Right ventricle myocardium inferior (tissue), 1 donor: ENCODE measurements at places on chromosomes 4 and X. TPM values are rescaled to one million over a fixed set of nuclear protein-coding genes. Genes with fewer than 3 reads are reported as not detected.

DNA sequence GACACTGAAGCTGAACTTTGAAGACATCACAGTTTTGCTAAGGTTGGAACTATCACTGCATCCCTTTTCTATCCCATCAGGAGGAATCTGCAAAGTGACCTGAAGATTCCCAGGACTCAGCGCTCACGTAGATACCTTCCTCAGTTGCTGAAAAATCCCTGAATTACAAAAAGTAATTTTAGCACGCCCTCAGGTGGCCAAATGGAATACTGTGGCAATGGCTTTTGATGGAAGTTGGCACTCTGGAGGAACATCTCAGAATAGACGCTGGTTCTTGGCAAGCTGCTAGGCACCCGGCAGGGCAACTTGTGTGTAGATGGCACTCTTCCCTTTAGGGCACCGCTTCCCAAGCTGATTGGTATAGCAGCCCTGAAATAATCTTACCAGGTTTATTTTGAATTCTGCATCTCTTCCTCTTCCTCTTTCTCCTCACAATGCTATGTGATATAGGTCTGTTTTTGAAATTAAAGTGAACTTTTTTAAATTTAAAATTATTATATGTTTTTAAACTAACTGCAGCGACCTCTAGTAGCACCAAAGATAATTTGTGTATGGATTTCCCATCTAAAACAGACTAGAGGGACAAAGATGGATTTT is 16.3 kb upstream of the ESX1 start:
- no peak for DNase-seq

DNA sequence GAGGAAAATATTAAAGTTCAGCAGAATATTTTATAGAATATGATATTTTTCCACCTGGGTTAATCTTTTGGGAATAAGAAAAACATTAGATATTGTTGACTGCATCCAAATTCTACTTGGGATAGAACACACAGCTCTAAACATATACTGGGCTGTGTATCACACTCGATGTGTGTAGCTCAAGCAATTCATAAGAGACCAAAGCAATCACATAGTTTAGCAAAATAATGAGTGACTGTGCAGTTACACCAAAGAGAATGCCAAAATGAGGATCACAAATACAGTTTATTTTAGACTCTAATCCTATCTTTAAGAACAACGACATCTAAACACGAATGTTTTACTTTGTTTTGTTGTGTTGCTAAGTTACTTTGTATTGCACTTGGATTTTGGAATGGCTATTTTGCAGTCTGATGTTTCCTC is 101.2 kb downstream of the CBR4 start:
- DNase-seq: no peak

Gene SLC35A2
- 11.6 TPM for total RNA-seq

DNA sequence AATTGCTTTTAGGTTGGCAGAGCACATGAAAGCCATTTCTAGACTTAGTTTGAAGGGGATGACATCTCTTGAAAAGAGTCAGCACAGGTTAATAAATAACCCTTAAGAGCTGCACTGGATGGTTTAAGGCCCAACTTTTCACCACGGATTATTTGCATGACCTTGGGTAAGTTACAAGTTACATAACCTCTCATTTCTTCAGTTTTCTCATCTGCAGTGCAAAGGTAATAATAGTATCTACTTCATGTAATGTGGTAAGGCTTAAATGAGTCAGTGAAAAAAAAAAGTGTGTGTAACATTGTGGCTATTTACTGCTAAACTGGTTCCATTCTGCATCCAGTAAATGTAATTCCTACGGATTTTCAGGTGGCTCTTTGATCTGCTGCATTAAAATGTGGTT is 715.8 kb downstream of the CCSER1 start:
- no peak for DNase-seq

GRCh38 chrX:66632981-66633380 is 5.9 kb downstream of the EDA2R start:
- DNase-seq: no peak

GRCh38 chr4:153890761-153891160 is 101.9 kb upstream of the SFRP2 start:
- DNase-seq: no peak

- no peak for DNase-seq
Measured at GRCh38 chr4:89410687-89411086, 103.1 kb upstream of the GPRIN3 start.

DNA sequence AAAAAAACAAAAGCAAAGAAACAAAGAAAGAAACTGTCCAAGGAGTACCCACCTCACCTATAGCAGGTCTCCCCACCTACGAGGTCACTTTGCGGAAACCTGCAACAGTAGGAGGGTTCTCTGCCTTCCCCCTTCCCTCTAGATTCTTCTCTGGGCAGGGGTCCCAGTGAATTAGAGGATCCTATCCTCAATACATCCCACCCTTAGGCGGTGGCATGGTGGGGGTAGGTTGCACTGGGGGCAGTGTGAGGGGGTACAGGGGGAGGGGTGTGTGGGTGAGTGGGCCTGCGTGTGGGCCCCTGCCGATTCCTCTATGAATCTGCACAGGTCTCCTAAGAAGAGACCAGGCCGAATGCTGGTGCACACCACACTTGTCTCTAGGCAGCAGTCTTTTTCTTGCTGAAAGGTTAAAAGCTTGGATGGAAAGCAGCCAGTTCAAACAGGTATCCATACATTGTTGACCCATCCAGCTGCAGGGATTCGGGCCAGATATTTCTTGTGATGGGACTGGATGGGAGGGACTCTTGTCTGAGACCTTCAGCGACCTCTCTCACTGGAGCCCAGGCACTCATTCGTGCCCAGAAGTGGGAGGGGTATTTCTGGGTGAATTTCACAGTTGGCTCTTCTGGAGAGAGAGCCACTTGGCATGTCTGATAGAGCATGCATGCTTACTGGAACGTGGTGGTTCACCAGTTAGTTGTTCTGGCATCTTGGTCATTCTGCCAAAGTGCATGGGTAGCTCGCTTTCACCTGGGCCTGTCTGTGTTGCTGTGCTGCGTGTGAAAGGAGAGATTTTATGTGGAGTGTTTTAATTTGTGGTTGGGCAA is 65.6 kb downstream of the NBDY start:
- DNase-seq: no peak

Gene PDGFC
- total RNA-seq: 12.6 TPM

DNA sequence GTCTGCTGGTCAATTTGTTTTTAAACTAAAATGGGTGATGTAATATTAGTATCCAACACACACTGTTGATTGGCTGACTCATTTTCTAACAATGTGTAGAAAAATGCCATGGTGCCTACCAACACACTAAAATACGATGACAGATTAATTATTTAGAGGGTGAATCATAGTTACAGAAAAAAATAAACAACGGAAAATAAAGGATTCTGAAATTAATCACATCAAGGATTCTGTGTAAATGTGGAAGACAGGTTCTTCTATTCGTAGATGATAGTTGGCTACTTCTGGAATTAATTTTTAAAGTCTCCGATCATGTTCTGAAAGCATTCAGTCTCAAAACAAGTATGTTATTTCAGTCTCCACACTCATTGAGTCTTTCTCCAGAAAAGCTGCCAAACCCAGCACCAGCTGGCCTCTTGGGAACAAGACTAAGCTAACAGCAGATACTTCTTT is 8.2 kb upstream of the IQCM start:
- no peak for DNase-seq

DNA sequence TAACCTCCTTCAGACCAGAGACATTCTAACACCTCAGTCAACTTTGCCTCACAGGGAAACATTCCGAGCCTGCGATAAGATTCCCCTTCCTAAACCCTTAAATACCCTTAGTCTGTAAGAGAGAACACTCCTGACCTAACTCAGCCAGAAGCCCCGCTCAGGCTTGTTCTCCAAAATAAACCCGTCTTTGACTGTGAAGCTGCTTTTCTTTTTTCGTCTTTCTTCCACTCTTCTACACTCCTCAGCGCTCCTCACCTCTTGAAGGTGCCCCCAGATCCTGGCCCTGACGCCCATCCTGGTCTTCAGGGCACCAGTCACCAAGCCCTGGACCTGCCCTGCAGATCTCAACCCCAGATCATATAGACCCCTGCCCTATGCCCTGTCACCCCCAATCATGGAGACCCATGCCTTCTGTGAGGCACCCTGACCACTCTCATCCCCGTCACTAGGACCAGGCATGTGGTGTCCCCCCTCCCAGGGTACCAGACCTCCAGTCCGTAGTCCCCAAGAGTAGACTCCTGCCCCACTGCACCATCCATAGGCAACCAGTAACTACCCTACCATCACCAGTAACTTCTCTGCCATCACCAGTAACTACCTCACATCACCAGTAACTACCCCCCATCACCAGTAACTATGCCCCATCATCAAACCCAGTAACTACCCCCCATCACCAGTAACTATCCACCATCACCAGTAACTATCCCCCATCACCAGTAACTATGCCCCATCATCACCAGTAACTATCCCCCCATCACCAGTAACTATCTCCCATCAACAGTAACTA is 3.5 kb downstream of the ASMTL start:
- DNase-seq: peak; percentile 9

GRCh38 chr4:78169728-78170127 is 112.6 kb downstream of the FRAS1 start:
- no peak for DNase-seq
